ENCODE measurements at places on chromosomes 12 and 14.

DNA sequence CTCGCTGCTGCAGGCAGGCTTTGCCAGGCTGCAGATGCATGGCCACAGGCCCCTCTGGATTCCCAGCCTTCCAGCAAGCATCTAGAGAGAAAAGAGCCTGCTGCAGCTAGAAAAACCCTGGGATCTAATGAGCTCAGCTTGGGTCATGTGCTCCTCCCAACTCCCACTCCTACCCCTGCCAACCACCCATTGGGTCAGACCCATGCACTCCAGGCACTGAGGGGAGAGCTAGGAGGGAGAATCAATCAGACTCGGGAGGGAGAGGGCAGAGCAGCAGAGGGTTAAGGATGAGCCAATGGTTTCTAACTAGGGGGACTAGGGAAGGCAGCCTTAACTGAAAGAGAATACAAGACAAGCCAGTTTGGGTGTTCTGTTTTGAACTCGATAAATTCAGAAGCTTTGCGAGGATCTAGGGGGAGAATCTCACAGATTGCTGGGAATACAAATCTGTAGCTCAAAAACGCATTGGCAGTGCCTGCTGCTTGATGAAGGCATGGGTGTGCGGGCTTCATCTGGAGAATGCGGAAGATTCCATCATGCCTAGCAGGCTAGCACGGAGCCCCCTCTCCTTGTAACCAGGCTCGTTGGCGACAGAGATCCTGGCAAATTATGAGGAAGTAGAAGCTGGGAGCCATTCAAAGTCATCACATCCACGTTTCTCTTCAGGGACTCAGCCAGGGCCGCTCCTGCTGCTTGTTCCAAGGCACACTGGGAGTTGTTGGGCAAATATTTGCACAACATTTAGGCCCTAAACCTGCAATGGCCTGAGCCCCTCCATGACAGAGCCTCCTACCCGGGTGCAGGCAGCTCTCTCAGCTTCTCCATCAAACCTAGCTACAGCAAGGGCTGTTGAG, 56.4 kb downstream of the VCPKMT start:
- DNase-seq = no peak

DNA sequence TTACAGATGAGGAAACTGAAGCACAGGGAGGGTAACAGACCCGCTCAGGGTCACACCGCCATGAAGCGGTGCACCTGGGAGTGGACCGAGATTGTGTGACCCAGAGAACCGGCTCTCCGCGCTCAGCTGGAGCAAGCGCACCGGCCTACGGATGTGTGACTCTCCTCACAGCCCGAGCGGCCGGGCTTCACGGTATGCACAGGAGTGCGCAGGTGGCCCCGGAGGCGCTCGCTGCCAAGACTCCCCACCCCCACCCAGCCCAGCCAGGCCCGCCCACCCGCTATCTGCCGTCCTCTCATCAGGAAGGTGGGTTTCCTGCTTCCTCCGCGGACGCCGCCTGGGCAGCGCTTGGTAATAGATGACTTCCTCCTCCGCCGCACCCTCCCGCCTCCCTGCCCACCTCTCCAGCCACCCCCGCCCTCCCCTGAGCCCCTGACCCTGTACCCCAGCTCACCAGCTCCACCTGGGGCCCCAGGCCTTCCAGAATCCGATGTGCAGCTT, 110.7 kb downstream of the NCOR2 start:
- no peak for DNase-seq

GRCh38 chr14:53491884-53492277, 338.8 kb upstream of the DDHD1 start:
- no peak for DNase-seq

DNA sequence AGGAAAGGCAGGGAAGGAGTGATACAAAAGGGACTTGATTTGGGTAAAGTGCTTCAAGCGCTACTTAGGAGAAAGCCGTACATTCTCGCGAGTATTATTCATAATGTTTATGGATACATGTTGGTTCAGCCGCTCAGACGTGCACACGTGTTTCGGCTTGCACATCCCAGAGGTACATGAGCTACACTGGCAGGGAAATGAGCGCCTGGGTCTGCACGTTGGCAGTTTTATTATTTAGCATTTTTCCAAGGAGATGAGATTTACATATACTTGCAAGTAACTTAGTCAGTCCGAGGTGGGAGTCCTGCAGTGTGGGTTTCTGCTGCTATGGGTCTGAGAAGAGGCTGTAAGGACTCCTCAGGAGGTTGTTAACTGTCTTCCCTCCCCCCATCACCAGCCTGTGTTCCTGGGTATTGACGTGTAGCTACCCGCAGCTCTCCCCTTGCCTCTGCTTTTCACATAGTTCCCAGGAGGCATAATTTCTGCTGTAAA, 1.5 kb downstream of the PRKCH start:
- DNase-seq = peak; percentile 58

DNA sequence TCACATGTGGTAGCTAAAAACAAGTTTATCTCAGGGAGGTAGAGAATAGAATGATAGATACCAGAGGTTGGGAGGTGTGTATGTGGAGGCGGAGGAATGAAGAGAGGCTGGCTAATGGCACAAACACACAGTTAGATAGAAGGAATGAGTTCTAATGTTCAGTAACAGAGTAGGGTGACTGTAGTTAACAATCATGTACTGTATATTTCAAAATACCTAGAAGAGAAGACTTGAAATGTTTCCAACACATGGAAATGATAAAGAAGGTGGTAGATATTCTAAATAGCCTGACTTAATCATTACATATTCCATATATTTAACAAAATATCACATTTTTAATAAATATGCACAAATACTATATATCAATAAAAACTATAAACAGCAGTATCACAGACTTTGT, 8.9 kb upstream of the IFNG-AS1 start:
- no peak for DNase-seq

- peak; percentile 38 for DNase-seq
Observed at GRCh38 chr12:110501399-110501751, 536 bp downstream of the VPS29 start.

DNA sequence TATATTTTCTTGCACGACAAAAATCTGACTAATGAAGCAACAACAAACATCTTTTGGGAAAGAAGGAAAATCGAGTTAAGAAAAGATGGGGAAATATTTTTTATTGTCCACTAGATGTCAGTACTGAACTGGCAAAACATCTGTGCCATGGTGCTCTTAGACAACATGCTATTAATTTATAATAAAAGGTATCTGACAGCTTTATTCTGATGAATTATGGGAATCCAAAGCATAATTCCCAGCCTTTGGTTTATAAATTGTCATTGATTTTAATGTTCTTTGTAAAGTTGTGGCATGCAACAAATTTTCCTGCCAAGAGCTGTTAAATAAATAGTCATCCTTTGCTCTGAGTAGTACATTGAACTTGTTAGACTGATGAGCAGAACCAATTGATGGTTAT, 231.2 kb downstream of the ETNK1 start:
- peak; percentile 56 for DNase-seq

GRCh38 chr12:51070004-51070403, 13.4 kb downstream of the CSRNP2 start:
- DNase-seq = peak; percentile 70

DNA sequence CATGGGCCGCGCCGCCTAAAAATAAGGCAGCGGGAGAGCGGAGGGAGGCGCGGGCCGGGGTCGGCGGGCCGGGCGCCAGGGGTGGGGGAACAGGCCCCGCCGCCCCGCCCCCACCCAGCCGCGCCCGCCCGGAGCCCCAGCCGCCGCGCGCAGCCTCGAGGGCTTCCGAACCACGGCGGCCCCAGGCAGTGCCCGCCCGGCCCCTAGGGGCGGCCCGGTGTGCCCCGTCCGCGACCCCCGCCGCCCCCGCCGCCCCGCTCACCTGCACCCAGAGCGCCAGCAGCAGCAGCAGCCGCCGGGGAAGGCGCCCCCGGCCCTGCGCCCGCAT, 519 bp downstream of the JAG2 start:
- DNase-seq = no peak

- DNase-seq = no peak
Observed at GRCh38 chr12:98968896-98969295, 323.8 kb downstream of the APAF1 start.

GRCh38 chr12:58761308-58761707, 159.0 kb downstream of the LRIG3 start:
- no peak for DNase-seq
